HL-60 (cell line): ENCODE measurements at places on chromosomes 12 and 14.

GRCh38 chr12:111870216-111870615 lies 28.2 kb downstream of the MAPKAPK5 start:
- DNase-seq, result no peak

DNA sequence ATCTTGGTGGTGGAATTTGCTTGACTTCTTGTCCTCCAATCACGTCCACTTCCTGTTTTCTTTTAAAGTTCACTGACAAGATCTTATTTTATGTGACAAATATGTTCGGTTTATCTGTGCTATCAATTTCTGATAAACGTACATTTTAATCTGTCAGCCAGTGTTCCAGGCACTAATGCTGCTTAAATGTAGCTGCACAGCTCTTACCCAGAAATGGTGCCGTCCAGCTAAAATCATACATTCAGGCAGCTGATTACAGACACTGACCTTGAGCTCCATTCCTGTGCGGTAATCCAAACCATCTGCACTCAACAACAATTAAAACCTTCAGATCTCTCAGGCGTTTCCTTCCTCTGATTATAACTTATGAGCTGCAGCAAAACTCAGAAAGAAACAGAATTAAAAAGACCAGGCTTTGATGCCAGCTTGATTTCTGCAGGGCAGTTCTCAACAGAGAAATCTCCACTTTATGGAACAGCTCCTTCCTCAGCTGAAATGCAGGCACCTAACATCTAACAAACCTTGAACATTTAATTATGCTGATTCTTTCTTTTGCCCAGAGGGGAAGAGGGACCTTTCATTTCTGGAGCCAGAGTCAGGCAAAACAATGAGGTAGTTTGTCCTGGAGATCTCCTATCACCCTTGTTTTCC lies 26.4 kb upstream of the RASSF3 start:
- no peak for DNase-seq

DNA sequence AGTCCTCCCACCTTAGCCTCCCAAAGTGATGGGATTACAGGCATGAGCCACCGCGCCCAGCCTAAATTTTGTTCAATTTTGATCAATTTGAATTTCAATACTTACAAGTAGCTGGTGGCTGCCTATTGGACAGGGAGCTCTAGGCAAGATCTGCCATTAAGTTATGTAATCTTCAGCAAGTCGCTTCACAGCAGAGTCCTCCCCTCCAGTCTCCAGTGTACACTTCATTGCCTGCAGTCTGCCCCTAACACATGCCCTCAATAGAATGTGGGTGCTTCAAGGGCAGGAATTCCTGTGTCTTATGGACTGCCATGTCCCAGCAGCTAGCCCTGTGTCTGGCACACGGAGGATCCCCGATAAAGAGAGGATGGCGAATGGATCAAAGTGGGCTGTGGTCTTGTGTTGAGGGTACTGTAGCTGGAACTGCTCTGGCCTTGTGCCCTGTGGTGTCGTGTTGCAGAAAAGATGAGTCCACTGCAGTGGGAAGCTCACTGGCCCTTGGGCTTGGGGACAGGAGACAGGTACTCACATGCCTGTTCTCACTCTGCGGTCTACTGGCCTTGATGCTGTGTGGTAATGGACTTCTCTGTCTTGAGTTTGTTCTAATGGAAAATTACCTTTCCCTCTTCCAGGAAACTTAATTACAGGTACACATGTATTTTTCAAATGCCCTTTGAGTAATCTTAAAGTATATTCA lies 67.6 kb downstream of the TECPR2 start:
- no peak for DNase-seq

DNA sequence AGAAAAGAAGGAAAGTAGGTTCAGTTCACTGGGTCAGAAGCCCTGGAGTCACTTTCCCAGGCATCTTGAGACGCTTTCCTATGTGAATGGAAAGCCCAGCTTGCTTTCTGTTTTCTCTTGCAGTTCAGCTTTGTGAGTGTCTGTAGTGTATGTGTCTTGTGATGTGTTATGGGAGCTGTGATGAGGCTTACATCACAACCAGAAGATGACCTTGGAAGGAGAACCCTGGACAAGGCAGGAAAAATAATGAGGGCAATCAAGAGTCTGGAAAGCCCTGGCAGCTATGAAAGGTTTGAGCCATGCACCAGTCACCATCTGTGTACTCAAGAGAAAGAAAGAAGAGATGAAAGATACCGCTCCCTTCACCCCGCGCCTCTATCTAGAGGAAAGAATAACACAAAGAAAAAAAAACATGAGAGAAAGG lies 35.2 kb upstream of the PTGR2 start:
- DNase-seq, result no peak

DNA sequence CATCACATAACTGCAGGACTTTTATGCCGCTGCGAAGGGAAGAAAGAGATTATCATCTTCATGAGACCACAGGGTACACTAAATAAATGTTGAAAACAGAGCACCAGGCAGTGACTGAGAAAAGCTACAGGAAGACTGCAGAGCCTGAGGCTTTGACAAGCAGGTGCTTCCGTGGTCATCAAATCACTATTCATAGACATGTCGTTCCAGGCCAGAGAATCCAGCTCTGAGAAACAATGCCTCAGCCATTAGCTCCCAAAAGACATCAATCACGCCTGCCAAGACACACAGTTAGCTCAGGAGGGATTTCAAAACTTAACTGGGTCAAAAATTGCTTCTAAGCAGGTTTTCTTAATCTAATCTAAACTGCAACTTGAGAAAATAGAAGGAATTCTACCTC lies 47.2 kb upstream of the GARIN6 start:
- DNase-seq, result no peak

DNA sequence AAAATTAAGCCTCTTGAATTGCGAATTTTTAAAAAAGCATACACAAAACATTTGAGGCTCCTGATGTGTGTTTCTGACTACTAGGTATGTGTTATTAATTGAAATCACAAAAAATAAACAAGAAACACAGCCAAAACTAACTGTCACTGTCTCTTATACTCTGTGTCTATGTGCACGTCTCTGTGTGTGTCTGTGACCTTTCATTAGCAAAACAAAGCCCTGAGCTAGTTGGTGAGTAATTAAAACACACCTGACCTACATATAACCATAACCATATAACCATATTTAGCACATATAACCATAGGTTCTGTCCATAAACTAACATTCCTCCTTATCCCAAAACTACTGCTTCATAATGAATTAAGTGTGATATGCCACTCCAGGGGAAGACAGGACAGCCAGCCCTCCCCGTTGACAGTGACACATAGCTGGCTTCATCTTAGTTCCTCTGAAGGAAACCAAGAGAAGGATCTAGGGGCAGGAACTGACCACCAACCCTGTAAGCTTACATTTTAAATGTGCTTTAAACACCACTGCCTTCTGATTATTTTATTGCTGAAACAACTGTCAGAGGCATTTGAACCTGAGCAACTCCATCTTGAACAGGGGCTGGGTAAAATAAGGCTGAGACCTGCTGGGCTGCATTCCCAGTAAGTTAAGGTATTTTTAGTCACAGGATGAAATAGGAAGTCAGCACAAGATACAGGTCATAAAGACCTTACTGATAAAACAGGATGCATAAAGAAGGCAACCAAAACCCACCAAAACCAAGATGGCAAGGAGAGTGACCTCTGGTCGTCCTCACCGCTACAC lies 106.7 kb downstream of the PPP2R5E start:
- DNase-seq, result no peak

GRCh38 chr12:84585776-84586395 lies 326.7 kb downstream of the SLC6A15 start:
- DNase-seq, result no peak

DNA sequence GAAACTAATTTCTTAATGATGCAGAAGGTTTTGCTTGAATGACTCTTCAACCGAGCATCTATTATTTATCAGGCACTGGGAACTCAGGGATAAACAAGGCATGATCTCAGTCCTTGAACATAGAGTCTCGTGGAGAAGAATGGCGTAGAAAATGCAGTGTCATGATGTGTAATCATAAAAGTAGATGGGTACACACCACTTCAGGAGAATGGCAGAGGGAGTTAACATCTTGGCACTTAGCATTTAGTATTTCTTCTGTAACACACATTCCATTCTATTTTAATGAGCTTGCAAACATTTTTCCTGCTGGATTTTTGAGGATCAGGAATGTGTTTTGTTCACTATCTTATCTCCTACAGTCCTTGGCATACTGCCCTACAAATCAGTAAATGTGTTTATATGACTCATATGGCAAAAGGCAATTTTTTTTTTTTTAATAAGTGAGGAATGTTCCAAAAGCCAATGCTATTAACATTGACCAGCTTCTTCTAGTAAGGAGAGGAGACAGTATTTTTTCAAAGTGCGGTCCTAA lies 3.8 kb downstream of the TXNRD1 start:
- no peak for DNase-seq
